CD4-positive, alpha-beta T cell treated with Interleukin-4 for 4 hours (primary cell): ENCODE measurements at places on chromosomes 12 and 14.

GRCh38 chr14:63438065-63438757 lies 105.0 kb downstream of the PPP2R5E start:
- peak; percentile 34 for DNase-seq

DNA sequence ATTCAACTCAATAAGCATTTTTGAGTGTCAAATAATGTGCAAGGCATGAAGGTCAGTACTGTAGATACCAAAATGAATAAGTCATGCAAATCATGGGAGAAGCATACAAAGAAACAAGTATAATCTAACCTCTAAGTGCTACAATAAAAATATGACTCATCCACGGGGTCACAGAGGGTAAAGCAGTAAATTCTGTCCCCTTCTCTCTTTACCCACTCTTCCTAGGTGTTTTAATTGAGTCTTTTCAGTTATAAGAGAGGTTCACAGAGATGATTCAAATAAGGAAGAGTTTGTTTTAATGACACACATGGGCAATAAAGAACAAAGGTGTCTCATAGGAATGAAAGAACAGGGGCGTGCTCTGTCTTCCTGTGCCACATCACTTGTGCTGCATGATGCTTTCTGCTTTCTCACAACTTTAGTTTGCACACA lies 71.5 kb upstream of the DAAM1 start:
- no peak for DNase-seq

GRCh38 chr12:84994426-84994825 lies 41.7 kb downstream of the TSPAN19 start:
- no peak for DNase-seq

- DNase-seq: no peak
These were observed 25.1 kb downstream of the TESPA1 start for GRCh38 chr12:54959291-54960018.

- DNase-seq: no peak
These were observed 152.8 kb downstream of the SLCO1B3 start for GRCh38 chr12:20963303-20963702.
